Endothelial cell (in vitro differentiated cells): ENCODE measurements at places on chromosomes 11 and 22. TPM values are rescaled to one million over a fixed set of nuclear protein-coding genes. Genes with fewer than 3 reads are reported as not detected.

Gene ART1
- not detected for total RNA-seq

DNA sequence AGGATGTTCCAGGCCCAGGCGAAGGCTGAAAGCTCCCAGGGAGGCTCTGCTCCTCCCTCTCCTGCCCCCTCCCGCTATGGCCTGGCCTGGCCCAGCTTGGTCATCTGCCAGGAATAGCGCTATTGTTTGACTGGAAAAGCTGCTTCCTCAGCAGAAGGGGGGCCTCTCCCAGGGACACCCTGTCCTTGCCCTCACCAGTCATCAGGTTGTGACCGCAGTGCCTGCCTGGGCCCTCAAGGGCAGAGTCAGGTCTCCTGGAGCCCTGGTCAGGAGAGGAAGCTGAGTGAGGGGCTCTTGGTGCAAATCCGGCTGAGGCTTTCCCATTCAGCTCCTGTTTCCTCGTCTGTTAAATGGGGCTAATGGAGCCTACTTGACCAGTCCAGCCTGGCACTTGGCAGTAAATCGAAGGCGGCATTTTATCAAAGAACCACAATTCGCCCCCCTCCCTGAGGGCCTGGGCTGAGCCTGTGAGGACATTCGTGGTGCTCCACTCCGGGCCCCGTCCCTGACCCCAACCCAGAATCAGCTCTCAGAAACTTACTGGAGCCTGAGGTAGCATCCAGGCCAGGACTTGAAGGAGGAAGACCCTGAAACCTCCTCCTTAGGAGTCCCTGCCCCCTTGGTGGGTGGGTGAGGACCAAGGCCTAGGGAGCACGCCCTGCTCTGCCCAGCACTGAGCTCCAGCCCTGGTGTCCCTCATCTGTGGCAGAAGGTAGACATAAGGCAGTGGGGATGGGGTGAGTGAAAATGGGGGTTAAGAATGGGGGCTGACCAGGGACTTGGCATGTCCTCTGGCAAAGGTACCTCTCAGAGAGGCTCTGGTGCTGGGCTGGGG is 2.0 kb upstream of the CASTOR1 start:
- H3K36me3 ChIP-seq = peaks cover 16% of the 10 kb centered on the region
- peaks cover 10% of the 10 kb centered on the region for H3K4me1 ChIP-seq
- no peak overlapping the region for H3K27ac ChIP-seq
- DNase-seq = peak; percentile 52
- no peak overlapping the region for H3K4me3 ChIP-seq
- H3K27me3 ChIP-seq = peaks cover 3% of the 10 kb centered on the region

DNA sequence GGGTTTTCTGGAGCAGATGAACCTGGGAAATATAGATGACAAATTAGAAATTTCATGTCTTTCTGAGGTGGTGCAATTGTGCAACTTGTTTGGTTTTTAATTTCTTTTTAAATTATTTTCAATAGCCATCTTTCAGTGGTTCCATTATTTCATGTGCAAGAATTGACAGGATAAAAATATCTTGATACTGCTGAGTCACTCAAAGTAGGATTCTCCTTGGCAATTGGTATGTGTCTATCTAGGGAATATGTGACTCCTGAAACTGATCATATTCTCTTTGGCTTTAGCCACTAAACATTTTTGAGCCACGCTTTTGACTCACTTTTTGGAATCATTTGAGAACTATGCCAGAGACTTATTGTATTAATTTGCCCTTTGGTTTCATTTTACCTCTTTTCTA is 331.5 kb downstream of the KCNA4 start:
- no peak overlapping the region for H3K4me3 ChIP-seq
- no peak for DNase-seq
- H3K36me3 ChIP-seq = no peaks in the 10 kb centered on the region
- no peak overlapping the region for H3K27ac ChIP-seq
- H3K4me1 ChIP-seq = no peaks in the 10 kb centered on the region

- no peak for DNase-seq
- H3K27me3 ChIP-seq = no peaks in the 10 kb centered on the region
- no peaks in the 10 kb centered on the region for H3K36me3 ChIP-seq
- H3K27ac ChIP-seq = no peak overlapping the region
Observed at GRCh38 chr22:35649026-35649553, 844 bp downstream of the APOL6 start.

- peak overlapping the region; percentile 99 for H3K27ac ChIP-seq
- peak overlapping the region; percentile 100 for H3K4me3 ChIP-seq
- H3K27me3 ChIP-seq = peaks cover 15% of the 10 kb centered on the region
- H3K4me1 ChIP-seq = peaks cover 35% of the 10 kb centered on the region
Observed at GRCh38 chr11:17077240-17077519, 287 bp downstream of the RPS13 start.

- no peak overlapping the region for H3K4me3 ChIP-seq
- no peaks in the 10 kb centered on the region for H3K27me3 ChIP-seq
- H3K36me3 ChIP-seq = no peaks in the 10 kb centered on the region
- no peak overlapping the region for H3K27ac ChIP-seq
- H3K4me1 ChIP-seq = no peaks in the 10 kb centered on the region
- DNase-seq = no peak
Observed at GRCh38 chr11:109791337-109791736, 301.9 kb upstream of the ZC3H12C start.

GRCh38 chr11:42620796-42621195 is 691.0 kb upstream of the API5 start:
- H3K27ac ChIP-seq = no peak overlapping the region
- no peak overlapping the region for H3K4me3 ChIP-seq
- no peaks in the 10 kb centered on the region for H3K27me3 ChIP-seq
- no peak for DNase-seq
- H3K36me3 ChIP-seq = peaks cover 4% of the 10 kb centered on the region

DNA sequence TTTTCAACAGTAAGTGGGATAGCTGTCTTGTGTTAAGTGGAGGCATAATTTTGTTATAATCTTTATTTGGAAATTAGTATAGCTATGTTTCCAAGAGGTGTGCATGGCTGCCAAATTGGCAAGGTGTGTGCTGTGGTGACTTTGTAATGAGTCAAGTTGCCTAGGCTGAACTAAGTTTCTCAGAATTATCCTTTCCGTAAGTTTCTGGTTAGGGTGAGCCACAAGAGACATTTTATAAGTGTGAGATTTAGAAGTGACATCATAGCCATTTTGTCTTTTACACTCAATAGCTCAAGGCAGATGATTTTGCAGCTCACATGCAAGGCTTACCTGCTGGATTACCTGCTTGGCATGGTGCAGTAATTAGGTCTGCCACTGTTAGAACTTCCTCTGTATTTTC is 90.3 kb downstream of the C11orf87 start:
- no peaks in the 10 kb centered on the region for H3K36me3 ChIP-seq
- peaks cover 5% of the 10 kb centered on the region for H3K4me1 ChIP-seq
- H3K4me3 ChIP-seq = no peak overlapping the region
- no peak overlapping the region for H3K27ac ChIP-seq

Gene FAM180B
- 0.31 TPM for total RNA-seq

DNA sequence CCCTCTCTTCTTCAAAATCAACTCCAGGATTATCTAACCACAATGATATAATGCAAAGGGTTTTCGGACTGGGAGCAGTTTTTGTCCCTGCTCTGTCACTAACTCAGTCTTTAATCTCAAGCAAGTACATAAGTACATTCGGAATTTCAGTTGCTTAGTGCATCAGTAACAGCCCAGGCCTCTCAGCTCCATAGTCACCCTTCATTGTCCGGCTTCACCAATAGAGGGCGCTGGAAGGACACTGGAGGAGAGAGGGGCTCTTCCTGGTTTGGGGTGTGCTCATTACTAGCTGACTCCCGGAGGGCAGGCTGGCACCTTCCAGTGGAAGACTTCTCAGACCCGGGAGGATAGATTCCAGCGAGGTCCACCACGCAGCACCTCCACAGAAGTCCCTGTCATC is 90.4 kb upstream of the PDGFD start:
- no peaks in the 10 kb centered on the region for H3K36me3 ChIP-seq
- H3K27me3 ChIP-seq = no peaks in the 10 kb centered on the region
- H3K4me3 ChIP-seq = no peak overlapping the region
- no peak overlapping the region for H3K27ac ChIP-seq
- no peaks in the 10 kb centered on the region for H3K4me1 ChIP-seq
